Esophagus squamous epithelium (tissue), 5 donors: ENCODE measurements at places on chromosomes 2 and 18. TPM values are rescaled to one million over a fixed set of nuclear protein-coding genes. Genes with fewer than 3 reads are reported as not detected.
A peak's percentile ranks its signal among the peaks of the same experiment; 100 is the strongest.

G6PC2 gene
- total RNA-seq: not detected

KCNE4 gene
- total RNA-seq: 0.27 TPM

DNER gene
- total RNA-seq: 2.5 TPM

ERFE gene
- total RNA-seq: not detected

CBLN2 gene
- not detected for total RNA-seq

ARHGEF4 gene
- total RNA-seq: 77.8 TPM

ATRAID gene
- total RNA-seq: 124 TPM

IL18R1 gene
- total RNA-seq: 0.45 TPM

TNFAIP6 gene
- total RNA-seq: 0.95 TPM

DNA sequence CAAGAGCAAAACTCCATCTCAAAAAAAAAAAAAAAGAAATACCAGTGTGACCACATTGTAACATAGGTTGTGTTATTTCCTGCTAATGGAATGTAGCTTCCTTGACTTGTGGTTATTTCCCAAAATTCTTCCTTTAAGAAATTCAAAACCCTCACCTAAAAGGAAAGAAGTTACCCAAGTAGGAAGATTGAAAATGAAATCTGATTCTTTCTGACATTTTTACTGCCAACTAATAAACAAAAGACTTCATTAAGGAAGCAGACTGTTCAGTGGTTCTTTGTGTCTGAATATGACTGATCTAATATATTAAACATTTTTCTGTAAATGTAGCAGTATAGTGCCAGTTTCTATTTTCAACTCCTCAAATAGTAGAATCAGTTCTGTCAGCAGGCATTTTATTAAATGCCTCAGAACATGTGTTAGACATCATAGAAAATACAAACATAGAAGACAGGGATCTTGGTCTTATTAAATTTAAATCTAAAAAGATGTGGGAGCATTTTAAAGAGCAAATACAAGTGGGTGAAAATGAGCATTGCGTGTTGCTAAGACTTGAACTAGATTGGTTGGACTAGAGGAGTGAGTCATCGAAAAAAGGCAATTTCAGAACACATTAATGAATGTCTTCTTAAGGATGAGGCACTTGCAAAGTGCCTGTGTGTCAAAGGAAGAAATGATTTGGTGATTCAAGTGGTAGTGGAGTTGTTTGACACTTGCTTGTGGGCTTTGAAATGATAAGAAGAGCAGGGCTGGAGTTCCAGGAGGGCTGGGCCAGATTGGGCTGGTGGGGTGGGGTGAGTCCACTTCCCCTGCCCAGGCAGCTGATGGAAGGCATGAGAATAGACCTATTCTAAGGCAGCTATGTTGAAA is 53.4 kb downstream of the PKP4 start:
- no peak for DNase-seq
- H3K4me1 ChIP-seq: peaks cover 24% of the 10 kb centered on the region
- no peaks in the 10 kb centered on the region for H3K36me3 ChIP-seq
- H3K27me3 ChIP-seq: no peaks in the 10 kb centered on the region
- H3K4me3 ChIP-seq: no peak overlapping the region
- no peak overlapping the region for H3K27ac ChIP-seq

GRCh38 chr2:125227843-125228392 is 1202.8 kb downstream of the CNTNAP5 start:
- H3K4me3 ChIP-seq: no peak overlapping the region
- no peaks in the 10 kb centered on the region for H3K27me3 ChIP-seq
- no peak for DNase-seq
- H3K36me3 ChIP-seq: no peaks in the 10 kb centered on the region

DNA sequence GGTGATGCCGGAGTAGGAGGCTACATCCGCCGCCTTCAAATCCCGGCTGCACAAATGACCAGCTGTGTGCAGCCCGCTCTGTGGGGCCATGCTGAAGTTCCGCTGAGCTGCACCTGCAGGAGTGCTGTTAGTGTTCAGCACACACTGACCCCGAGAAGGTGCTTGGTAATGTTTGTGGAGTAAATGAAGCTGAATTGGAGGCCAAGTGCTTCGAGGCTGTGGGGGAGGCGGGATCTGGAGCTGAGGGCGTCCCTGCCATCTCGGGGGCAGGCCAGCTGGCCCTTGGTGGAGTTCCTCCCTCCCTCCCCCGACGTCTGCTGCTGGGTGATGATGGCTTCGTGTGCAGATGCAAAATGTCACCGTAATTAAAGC is 23.2 kb downstream of the KCNF1 start:
- DNase-seq: no peak
- no peaks in the 10 kb centered on the region for H3K27me3 ChIP-seq
- H3K4me3 ChIP-seq: no peak overlapping the region
- no peaks in the 10 kb centered on the region for H3K36me3 ChIP-seq

- H3K4me3 ChIP-seq: no peak overlapping the region
- DNase-seq: no peak
- H3K36me3 ChIP-seq: no peaks in the 10 kb centered on the region
- H3K4me1 ChIP-seq: no peaks in the 10 kb centered on the region
- no peaks in the 10 kb centered on the region for H3K27me3 ChIP-seq
- peak overlapping the region; percentile 11 for H3K27ac ChIP-seq
Measured at GRCh38 chr2:224957540-224958461, 84.5 kb downstream of the DOCK10 start.

- peaks cover 85% of the 10 kb centered on the region for H3K27me3 ChIP-seq
- peak overlapping the region; percentile 71 for H3K4me3 ChIP-seq
- H3K4me1 ChIP-seq: peaks cover 24% of the 10 kb centered on the region
- DNase-seq: no peak
- no peaks in the 10 kb centered on the region for H3K36me3 ChIP-seq
Measured at GRCh38 chr2:63047321-63048279, 3.0 kb upstream of the OTX1 start.

DNA sequence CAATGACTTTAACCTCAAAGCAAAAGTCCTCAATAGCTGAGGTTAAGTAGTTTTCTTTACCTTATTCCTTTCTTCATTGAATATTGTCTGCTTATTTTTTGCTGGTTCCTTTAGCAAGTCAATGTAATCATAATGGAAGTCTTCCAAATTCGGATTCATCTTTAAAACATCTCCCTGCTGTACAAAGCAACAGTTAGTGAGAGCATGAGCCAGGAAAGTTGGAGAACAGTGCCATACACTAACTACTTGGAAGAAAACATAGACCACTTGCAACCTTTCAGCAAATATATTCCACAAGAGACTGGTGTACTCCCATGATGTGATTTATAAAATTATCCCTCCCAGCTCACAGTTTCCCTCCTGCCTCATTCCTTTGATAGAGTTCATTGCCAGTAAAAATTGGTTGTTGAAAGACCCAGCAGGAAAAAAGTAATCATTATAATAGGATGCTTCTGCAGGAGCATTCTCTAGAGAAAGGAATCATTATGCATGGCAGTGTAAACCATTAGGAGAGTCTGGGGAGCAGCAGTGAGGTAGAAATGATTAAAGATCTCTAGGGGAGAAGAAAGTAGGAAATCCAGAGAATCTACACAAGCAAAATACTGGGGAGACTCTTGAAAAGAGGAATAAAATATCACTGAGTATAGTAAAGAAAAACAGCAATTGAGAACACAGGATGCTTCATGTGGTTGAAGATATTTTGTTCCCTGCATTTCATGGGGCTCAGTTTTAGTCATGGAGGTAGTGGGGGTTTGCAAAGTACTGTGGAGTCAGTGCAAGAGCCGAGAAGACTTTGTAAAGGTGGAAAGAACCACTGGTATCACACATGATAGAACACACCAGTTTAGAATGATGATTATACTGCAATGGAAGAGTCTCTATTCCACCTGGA is 38.6 kb upstream of the TTN start:
- no peaks in the 10 kb centered on the region for H3K27me3 ChIP-seq
- no peak overlapping the region for H3K4me3 ChIP-seq
- H3K4me1 ChIP-seq: no peaks in the 10 kb centered on the region
- no peaks in the 10 kb centered on the region for H3K36me3 ChIP-seq

DNA sequence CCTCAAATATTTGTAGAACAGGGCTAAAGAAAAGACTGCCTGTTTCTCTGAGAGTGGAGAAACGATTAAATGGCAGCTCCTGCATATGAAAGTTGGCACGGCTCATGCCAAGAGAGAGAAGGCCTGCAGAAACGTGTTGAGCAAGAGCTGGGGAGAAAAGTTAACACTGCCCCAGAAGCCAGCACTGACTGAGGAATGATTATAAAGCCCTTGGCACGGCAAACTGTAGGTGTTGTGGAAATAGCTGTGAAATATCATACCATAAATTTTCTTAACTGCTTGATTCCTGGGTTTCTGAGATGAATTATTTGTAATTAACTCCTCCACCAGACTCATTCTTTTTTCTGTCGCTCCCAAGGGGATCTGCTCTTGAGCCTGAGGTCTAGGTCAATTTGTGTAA is 4.3 kb downstream of the FRZB start:
- H3K4me3 ChIP-seq: no peak overlapping the region
- H3K27ac ChIP-seq: no peak overlapping the region
- peaks cover 4% of the 10 kb centered on the region for H3K4me1 ChIP-seq

GRCh38 chr2:95346738-95347671 is 49.9 kb downstream of the KCNIP3 start:
- H3K4me3 ChIP-seq: peak overlapping the region; percentile 61
- H3K4me1 ChIP-seq: peaks cover 13% of the 10 kb centered on the region
- H3K27me3 ChIP-seq: no peaks in the 10 kb centered on the region
- no peaks in the 10 kb centered on the region for H3K36me3 ChIP-seq
- DNase-seq: no peak

GRCh38 chr2:240960971-240961876 is 37.2 kb upstream of the SNED1 start:
- no peak for DNase-seq
- no peaks in the 10 kb centered on the region for H3K27me3 ChIP-seq

DNA sequence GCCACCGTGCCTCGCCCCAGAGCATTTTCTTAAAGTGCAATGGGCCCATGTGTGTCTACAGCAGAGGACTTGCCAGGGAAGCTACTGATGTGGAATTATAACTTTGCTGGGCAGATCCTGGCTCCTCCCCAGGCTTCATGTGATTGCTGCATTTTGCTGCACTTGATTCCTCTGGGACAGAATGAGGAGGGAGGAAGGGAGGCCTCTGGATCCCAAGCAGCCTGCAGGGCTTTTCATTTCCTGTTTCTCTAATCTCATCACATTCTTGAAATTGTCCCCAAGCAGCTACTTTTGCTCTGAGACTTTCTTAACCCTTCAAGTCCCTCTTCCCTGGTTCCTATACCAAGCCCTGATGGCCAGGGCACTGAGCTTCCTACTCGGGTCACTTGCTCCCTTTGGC is 134.4 kb upstream of the SEC11C start:
- no peak for DNase-seq
- H3K27me3 ChIP-seq: no peaks in the 10 kb centered on the region
- no peaks in the 10 kb centered on the region for H3K36me3 ChIP-seq
- H3K4me1 ChIP-seq: no peaks in the 10 kb centered on the region
- H3K27ac ChIP-seq: peak overlapping the region; percentile 55

DNA sequence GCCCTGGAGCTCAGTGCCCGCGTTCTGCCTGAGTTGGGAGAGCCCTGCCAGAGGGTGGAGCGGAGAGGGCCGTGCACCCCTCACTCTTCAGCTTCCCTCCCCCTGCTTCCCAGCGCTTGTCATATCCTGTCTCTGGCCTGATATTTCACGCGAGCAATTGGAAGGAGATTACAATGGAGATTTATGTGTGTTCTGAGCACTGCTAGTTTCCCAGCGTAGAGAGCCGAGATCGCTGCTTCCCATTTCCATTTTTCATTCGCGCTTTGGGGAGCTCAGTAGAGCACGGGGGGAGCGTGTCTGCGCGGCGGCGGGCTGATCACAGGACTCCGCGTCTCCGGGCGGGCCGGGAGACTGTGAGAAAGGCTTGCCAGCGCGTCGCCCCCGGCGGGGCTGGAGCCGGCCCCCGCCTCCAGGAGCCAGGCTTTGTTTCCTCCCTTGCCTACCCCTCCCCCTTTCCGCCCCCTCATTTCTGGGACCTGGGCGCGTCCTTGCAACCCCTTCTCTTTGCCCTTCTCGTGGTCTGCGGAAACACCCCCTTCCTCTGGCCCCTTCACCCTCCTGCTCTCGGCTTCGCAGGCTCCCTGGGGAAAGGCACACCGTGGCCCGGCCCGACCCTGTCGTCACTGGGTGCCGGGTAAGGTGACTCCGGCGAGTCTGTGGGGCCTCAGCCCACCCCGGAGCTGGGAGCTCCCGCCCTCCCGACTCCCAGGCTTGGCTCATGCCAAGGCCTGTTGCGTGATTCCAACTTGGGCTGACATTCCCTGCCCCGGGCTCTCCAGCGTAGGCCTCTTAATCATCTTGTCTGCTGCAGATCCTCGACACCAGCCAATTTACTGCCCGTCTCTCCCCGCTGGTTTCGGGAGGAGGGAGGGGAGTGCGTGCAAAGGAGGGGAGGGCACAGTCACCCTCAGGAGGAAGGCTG is 5.8 kb downstream of the DLX2 start:
- H3K27me3 ChIP-seq: peaks cover 75% of the 10 kb centered on the region
- H3K36me3 ChIP-seq: no peaks in the 10 kb centered on the region
- DNase-seq: no peak

DNA sequence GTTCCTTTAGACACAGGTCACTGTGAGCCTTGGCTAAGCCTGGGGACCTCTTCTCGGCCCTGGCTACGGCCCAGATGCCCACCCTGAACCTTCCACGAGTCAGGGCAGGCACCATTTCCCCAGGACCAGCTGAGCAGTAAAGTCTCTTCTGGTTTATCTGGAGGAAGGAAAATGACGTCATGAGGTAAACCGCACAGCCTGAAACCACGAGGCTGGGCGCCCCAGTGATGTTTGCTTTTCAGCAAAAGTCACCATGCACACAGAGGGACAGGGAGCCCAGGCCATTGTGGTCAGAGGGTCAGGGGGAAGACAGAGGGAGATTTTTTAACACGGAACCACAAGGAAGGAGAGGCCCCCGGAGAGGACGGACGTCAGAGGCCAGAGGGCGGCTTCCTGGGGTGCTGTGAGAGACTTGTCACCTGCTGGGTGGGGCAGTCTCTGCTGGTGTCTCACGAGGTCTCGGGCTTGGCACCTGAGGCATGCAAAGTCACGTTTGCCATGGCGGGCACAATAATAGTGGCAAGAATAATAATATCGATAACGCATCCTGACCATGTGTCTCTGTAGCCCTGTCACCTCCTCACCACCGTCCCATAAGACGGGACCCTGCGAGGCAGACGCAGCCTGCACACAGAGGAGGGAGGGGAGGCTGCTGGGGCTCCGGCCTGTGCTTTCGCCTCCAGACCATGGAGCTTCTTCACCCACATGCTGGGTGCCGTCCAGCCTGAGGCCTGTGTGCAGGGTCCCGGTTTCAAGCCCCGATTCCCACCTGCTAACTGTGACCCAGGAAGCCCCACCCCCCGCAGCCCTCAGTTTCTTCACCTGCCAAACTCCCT is 33.2 kb upstream of the FOSL2 start:
- peak overlapping the region; percentile 57 for H3K27ac ChIP-seq
- H3K4me3 ChIP-seq: no peak overlapping the region
- no peaks in the 10 kb centered on the region for H3K27me3 ChIP-seq
- no peaks in the 10 kb centered on the region for H3K36me3 ChIP-seq
- DNase-seq: no peak
